ENCODE measurements at places on chromosomes 1 and 21.

DNA sequence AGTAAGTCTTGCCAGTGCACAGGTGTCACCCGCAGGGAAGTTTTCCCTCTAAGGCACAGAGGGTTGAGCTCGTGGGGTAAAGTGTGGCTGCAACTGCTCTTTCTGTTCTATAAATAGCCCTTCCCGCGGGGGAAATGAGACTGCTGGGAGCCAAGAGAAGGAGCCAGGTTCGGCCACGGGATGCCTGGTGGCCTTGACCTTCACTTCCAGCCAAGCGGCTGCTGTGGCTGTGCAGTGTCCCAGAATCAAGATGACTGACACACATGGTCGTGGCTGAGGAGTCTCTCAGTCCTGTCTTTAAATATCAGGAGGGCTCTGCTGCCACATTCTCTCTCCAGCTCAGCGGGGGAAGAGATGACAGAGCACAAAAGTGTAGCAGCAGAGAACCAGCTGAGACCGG lies 154.1 kb upstream of the VAMP3 start:
- no peak for DNase-seq

DNA sequence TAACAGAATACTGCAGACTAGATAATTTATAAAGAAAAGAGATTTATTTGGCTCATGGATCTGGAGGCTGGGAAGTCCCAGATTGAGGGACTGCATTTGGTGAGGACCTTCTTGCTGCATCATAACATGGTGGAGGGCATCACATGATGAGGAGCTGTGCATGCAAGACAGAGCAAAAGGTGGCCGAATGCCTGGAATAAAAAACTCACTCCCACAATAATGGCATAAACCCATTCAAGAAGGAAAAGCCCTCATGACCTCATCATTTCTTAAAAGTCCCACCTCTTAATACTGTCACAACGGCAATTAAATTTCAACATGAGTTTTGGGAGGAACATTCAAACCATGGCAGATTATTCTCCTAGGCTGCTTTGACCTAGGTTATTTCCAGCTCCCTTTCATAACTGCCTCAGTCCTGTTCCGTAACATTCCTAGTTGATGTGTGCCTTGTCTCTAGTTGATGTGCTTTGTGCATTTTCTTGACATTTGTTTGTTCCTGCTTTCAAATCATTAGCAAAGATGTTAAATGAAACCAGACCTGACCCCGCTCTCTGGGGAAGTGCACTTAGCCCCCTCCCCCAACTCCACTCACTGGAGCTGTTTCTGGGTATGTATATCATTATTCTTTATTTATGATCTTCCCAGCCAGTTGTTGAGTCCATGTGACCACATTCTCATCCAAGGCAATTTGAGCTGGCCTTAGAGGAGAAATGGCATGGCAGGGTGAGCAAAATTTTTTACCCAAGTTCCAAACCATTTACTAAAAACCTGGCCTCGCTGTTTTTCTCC lies 148.5 kb downstream of the GDAP2 start:
- DNase-seq: no peak

- DNase-seq: no peak
Measured at GRCh38 chr1:31004231-31004621, 61.3 kb downstream of the PUM1 start.

DNA sequence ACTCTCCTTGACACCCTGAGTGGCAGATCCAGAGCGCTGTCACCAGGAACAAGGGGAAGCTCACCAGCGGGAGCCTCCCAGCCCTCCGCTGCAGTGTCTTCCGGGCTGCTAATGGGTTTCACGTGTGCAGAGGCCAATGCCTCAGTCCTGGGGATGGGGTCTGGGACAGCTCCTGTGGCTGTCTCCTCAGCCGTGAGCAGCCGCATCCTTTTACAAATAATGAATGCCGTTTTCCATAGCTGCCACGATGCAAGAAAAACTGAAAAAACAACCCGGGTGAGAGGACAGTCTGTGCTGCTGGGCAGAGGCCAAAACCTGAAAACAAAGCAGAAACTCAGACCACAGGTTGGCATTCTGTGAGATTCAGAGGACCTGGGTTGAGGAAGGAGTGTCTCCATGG lies 212.2 kb upstream of the RAB4A start:
- DNase-seq: no peak

DNA sequence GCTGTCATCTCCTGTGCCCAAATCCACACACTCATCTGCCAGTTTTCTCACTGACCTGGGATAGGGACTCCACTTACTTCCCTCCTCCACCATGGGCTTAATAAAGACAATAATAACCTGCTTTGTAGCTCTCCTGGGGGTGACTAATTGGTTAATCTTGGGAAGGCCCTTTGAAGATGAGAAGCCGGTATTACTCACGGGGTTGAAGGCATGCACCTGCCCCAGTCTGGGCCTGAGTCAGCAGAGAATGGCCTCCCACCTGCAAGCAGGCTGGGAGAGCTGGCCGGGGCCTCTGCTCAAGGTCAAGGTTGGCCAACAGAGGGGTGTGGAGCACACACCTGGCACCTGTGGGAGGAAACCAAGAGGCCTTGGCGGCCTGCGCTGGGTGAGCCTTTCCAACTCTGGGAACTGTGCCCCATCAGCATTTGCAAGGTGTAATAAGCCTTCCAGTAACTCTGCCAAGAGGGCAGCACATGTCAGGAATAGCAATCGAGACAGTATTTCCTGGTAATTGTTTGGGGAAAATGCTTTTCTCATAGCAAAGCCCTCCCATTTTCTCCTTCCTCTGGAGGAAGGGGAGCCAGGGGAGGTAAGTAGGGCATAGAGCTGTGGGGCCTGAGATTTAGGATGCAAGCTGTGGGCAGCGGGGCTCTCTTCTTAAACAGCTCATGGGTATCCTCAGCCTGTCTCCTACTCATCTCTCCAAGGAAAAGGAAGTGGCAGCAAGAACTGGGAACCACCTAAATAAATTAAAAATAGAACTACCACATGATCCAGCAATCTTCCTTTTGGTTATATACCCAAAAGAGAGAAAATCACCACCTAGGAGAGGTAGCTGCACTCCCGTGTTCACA lies 49.0 kb downstream of the TOMM20 start:
- DNase-seq: peak; percentile 57

GRCh38 chr1:221781102-221781755 lies 39.3 kb upstream of the DUSP10 start:
- no peak for DNase-seq

- DNase-seq: no peak
Measured at GRCh38 chr1:78291872-78292271, 198.9 kb upstream of the PTGFR start.

DNA sequence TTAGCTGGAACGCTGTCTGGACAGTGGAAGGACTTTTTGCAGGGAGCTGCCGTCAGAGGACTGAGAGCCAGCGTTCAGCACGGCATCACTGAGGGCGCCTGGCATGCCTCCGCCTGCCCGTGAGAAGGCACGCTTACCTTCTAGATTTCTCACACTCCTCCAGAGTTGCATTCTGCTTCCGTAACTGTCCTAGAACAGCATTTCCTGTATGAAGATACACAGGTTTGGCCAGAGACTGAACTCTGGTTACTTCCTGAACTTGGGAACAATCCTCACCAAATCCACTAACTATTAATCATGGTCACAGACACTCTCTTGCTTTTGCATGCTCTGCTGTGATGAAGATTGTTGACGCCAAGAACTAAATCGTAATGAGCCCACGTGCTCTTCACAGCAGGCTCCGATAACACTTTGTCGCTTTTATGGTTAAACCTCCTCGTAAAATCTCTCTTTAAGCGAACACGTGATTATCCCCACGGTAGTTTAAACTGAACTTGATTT lies 93.5 kb downstream of the KIF26B start:
- no peak for DNase-seq

GRCh38 chr1:70517444-70517843 lies 106.4 kb downstream of the CTH start:
- no peak for DNase-seq

DNA sequence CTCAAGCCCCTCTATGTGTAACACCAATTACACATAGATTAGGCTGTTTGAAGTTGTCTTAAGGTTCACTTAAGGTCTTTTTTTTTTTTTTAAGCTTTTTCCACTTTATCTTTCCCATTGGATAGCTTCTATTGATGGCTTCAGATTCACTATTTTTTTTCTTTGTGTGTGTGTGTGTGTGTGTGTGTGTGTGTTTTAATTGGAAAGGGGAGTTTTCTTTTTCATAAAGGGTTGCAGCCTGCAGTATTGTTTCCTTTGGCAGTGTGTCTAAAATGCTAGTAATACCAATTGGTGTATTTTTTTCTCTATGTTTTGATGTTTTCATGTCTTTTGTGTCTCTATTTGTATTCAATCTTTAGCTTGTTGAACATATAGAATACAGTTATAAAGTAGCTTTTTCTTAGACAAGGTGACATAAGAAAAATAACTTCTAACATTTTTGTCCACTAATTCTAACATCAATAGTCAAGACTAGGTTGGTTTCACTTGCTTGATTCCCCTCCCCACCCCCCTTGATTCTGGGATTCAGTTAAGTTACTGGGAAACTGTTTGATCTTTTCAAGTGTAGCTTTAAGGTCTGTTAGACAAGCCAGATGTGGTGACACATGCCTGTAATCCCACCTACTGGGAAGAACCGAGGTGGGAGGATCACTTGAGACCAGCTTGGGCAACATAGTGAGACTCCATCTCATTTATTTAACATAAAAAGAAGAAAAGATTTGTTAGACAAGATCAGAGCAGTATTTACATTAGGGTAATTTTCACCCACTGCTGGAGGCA lies 21.4 kb downstream of the PRRC2C start:
- no peak for DNase-seq

DNA sequence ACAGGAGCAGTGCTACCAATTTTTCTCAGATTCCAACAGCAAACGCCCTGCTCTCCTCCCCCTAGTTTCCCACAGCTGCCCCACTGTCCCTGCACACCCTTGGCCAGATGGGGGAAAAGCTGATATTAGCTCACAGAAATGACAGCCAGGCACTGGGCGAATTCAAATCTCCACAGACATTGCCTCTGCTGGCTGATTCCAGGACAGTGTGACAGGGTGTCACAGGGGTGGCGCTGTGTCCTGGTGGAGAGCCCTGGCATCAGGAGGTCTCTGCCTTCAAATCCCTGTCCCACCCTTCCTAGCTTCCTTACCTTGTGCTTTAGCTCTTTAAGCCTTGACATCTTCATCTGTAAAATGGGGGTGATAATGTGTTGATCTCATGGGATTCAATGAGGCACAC lies 10.4 kb downstream of the OLIG1 start:
- no peak for DNase-seq

GRCh38 chr1:165403835-165404482 lies 41.0 kb downstream of the RXRG start:
- peak; percentile 49 for DNase-seq

DNA sequence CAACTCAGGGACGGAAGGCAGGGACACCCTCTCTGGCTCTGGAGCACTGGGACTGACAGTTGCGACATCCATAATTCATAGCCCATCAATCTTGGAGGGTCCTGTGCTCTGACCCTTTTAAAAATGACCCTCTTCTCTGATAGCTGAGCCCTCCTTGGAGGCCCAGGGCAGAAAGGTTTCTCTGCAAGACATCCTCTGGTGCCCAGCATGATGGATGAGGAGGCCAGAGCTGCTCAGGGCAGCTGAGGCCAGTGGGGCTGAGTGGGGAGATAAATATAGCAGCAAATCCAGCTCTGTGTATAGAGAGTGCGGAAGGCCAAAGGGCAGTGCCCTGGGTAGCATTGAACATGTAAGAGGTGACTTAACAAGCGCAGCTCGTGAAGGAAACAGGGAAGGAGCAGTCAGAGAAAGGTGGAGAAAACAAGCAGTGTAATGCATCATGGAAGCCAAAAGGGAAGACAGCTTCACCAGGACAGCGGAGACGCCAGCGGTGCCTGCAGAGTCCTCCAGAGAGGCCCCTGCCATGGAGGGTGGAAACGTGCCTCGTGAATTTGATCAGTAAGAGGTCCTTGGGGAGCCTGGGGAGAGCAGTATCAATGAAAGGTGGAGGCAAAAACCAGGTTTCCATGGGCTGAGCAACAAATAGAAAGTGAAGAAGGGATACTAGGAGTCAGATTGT lies 50.4 kb upstream of the FMOD start:
- DNase-seq: no peak

- DNase-seq: no peak
Measured at GRCh38 chr1:212621949-212622305, 13.4 kb downstream of the ATF3 start.

DNA sequence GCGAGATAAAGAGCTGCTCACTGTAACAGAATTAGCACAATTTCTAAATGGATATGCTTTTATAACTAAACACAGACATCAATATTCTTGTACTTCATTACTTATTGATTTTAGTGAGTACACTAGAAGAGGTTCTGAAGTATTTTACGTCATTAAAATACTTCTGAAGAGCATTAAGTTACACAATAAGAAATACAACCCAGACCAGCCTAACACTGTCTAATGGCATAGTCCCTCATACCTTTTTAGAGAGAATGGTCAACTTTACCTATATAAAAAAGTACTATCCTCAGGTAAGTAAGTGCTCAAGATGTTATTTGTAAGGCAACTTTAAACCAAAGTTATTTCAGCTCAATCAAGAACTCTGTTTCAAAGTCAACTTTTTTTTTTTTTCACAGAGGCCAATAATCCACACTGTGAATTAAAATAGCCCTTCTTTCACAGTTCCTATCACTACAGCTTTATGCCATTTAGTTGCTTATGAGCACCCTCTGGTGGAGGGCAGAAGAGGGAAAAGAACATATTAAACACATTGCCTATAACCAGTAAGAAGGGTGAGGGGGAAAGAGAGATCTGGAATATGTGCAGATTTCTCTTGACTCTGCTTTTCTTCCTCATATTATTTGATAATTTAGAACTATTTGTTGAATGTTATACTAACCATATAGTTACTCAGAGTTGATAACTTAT lies 182.1 kb upstream of the DMRTA2 start:
- peak; percentile 36 for DNase-seq

GRCh38 chr1:77288275-77288674 lies 6.5 kb downstream of the AK5 start:
- no peak for DNase-seq

DNA sequence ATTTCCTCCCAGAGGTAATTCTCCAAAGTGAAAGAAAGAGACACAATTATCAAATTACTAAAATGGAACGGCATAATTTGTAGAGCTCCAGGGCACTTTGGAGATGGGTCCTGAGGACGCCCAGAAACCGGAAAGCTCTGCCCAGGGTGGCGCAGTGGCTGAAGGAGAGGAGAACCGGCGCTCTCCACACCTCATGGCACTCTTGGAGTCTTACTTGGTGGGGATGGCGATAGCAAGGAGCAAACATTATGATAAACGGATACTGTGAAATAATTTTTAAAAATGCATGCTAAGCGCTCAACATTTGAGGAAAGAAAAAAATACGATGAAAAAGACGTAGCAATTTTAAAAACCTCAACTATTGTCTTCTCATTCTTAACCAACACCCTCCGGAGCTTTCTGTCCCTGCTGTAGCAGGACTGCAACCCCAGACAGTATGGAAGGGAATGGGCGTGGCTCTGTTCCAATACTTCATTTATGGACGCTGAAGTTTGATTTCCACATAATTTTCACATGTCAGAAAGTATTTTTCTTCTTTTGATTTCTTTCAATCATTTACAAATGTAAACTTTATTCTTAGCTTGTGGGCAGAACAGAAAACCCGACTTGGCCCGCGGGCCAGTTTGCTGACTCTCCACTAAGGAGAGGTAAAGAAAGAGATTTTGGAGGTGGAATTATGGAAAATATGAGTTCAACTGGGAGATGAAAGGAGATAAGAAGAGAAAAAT lies 1.1 kb downstream of the S100A11 start:
- peak; percentile 54 for DNase-seq

GRCh38 chr1:64530969-64531692 lies 61.2 kb downstream of the CACHD1 start:
- no peak for DNase-seq
